ENCODE measurements at places on chromosomes 4 and X.

- DNase-seq: no peak
Measured at GRCh38 chr4:121654738-121655137, 42.0 kb downstream of the ANXA5 start.

DNA sequence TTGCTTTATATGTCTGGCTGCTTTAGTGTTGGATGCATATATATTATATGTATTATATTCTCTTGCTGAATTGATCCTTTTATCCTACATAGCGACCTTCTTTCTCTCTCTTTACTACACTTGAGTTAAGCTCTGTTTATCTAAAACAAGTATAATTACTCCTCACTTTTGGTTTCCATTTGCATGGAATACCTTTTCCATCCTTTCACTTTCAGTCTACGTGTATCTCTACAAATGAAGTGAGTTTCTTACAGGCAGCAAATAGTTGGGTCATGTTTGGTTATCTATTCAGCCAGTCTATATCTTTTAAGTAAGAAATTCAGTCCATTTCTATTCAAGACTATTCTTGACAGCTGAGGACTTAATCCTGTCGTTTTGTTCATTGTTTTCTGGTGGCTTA lies 167.5 kb upstream of the USP38 start:
- no peak for DNase-seq

GRCh38 chrX:123525123-123525725 lies 207.6 kb downstream of the THOC2 start:
- DNase-seq: no peak

GRCh38 chrX:37786624-37787422 lies 7.0 kb downstream of the CYBB start:
- DNase-seq: no peak

DNA sequence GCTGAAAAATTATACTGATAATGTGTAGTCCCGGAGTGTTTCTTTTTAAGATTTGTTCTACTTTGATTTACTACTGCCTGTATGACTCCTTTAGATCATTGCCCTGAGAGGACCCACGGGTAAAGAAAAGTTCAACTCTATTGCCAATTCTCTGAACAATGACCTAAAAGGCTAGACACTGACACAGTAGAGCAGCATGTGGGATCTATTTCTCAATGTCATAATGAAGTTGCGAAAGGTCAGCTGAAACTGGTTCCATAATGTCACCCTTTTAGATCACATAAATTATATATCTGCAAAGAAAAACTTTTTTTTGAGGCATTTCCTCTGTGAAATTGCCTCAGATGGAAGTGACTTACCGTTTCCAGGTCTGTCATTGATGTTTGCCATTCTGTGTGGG lies 67.4 kb downstream of the GLRB start:
- no peak for DNase-seq

DNA sequence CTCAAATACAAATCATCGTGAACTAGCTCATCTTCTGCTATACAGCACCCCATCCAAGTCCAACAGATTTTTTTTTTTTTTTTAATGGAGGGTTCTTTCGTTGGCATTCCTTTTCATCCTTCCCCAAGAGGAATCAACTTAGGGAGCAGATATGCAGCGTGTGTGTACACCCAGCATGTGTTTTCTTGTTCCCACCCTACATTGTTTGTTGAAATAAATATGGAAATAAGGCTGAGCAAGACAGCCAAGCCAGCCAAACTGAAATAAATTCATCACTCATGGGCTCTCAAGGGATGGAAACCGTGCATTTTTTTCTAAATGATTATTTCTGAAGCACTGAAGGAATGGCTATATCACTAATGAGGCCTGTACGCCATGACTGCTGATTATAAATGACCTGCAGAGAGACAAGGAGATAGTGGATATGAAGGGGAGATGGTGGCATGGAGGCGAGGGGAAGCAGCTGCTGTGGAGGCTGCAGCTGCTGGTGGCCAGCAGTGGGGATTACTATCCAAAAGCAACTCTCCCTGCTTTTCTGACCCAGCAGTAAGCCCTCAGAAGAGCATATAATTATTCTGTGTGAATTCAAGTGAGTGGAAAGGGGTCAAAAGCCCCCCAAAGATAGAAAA lies 173.9 kb downstream of the MGST2 start:
- DNase-seq: no peak

GRCh38 chrX:8090482-8090881 lies 80.6 kb downstream of the VCX2 start:
- DNase-seq: no peak

GRCh38 chr4:22969287-22969896 lies 276.7 kb downstream of the GBA3 start:
- no peak for DNase-seq

- DNase-seq: no peak
Measured at GRCh38 chr4:61886131-61886530, 686.0 kb downstream of the ADGRL3 start.

GRCh38 chr4:5921981-5922380 lies 29.1 kb upstream of the CRMP1 start:
- DNase-seq: no peak

GRCh38 chr4:176482972-176483371 lies 163.2 kb downstream of the SPCS3 start:
- no peak for DNase-seq

All from activated CD4-positive, alpha-beta memory T cell treated with anti-CD3 and anti-CD28 coated beads, Interleukin-2, amount 10 ng/mL, durations not matched to agents 7 days and 5 days (primary cell).